Activated CD4-positive, alpha-beta T cell treated with anti-CD3 and anti-CD28 coated beads for 36 hours (primary cell): ENCODE measurements at places on chromosomes 5 and 9. TPM values are rescaled to one million over a fixed set of nuclear protein-coding genes. Genes with fewer than 3 reads are reported as not detected.
A peak's percentile ranks its signal among the peaks of the same experiment; 100 is the strongest.

Gene PCDHGA9
- 0.09 TPM for total RNA-seq

Gene FCN1
- total RNA-seq: not detected

Gene GHR
- not detected for total RNA-seq

Gene LRRC19
- total RNA-seq: not detected

Gene SLC34A1
- total RNA-seq: not detected

Gene EQTN
- total RNA-seq: not detected

Gene PCDHAC1
- total RNA-seq: not detected

Gene SCGB3A1
- not detected for total RNA-seq

Gene SRA1
- total RNA-seq: 47.3 TPM

Gene SCGB3A2
- not detected for total RNA-seq

Gene NFX1
- total RNA-seq: 33.7 TPM

Gene MAPK9
- total RNA-seq: 37.0 TPM

Gene PCDHGA8
- not detected for total RNA-seq

DNA sequence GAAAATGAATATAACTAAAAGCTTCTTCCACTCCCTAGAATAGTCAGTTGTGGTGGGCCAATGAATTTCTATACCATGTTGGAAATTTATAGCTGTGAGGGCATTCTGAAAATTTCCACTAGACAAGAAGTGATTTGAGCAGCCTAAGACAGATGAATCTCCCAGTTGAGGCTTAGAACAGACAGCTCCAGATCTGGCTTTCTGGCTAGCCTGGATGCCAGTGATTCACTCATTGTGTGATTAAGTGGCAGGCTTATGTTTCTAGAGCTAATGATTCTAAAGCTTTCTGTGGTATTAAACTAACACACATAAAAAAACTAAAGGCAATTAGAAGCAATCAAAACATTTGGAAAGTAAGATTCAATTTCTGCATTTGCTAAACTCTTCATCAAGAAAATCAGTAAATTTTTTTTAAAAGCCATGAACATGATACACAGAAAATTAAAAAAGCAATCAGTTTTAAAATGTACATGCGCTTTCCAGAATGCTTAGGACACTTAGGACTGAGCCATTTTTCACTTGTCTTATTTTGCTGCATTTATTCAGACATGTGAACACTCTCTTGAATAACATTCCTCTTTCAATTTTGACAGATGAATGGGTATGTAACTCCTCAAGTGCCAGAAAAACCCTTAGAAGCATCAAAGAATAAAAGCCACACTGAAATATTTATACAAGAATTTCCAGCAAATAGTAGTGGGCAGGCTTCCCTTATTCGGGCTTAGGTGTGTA is 100.5 kb upstream of the GNAQ start:
- peaks cover 22% of the 10 kb centered on the region for H3K4me1 ChIP-seq
- peak overlapping the region; percentile 68 for H3K27ac ChIP-seq
- H3K4me3 ChIP-seq: peak overlapping the region; percentile 36
- peaks cover 3% of the 10 kb centered on the region for H3K36me3 ChIP-seq
- DNase-seq: no peak

DNA sequence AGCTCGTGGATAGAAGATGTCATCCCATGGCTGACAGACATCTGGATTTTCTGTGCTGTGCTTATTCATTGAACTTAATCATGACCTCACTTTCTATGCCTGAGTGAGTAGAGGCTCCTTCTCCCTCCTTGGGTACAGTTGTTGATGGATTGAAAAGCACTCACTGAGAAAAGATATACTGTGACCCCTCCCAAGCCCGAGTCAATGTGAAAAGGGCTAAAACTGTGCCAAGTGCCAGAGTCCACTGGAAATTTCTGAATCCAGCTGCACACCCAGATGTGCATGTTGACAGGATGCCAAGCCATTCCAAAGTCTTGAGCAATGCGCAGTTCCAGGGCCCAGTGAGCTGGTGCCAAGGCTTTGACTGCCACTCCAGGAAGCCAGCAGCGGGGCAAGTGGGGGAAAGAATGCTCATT is 473.0 kb downstream of the NTRK2 start:
- H3K27me3 ChIP-seq: peaks cover 4% of the 10 kb centered on the region
- H3K4me1 ChIP-seq: no peaks in the 10 kb centered on the region
- no peak overlapping the region for H3K27ac ChIP-seq
- no peak overlapping the region for H3K4me3 ChIP-seq
- H3K36me3 ChIP-seq: no peaks in the 10 kb centered on the region
- no peak for DNase-seq

- peaks cover 70% of the 10 kb centered on the region for H3K36me3 ChIP-seq
- no peak for DNase-seq
- no peak overlapping the region for H3K27ac ChIP-seq
- H3K27me3 ChIP-seq: no peaks in the 10 kb centered on the region
- H3K4me3 ChIP-seq: no peak overlapping the region
Observed at GRCh38 chr5:135384898-135385297, 14.1 kb downstream of the MACROH2A1 start.

- peaks cover 8% of the 10 kb centered on the region for H3K36me3 ChIP-seq
- H3K27me3 ChIP-seq: no peaks in the 10 kb centered on the region
- no peaks in the 10 kb centered on the region for H3K4me1 ChIP-seq
- H3K27ac ChIP-seq: no peak overlapping the region
- no peak overlapping the region for H3K4me3 ChIP-seq
Observed at GRCh38 chr5:116395226-116395625, 179.4 kb downstream of the SEMA6A start.

DNA sequence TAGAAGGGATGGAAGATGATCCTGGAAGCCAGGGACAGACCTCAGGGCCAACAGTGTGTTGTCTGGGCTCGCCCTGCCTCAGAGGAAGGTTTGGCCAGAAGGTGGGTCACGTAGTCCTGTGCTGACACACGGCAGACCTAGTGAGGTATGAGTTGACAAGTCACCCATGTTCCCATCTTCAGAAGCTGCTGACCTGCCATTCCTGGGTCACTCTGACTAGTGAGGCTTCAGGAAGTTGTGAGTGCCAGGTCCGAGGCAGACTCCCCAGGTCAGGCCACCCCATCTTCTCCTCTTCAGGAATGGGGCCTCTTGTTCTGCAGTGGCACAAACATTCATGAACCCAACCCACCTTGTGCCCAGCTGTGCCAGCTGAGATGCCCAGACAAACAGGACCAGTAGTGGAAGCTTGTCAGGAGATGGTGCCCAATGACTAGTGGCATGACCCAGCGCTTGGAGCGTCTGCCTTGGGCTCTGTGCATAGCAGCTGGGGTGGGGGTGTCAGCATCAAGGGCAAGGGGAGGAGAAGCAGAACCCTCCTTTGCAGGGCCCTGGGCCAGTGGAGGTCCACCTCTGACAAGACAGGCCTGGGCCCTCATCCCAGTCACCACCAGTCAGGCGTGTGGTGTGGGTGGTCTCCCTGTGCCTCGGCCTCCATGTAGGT is 16.8 kb upstream of the ANGPTL2 start:
- no peaks in the 10 kb centered on the region for H3K4me1 ChIP-seq
- no peak overlapping the region for H3K27ac ChIP-seq
- H3K36me3 ChIP-seq: no peaks in the 10 kb centered on the region
- DNase-seq: no peak
- no peak overlapping the region for H3K4me3 ChIP-seq

DNA sequence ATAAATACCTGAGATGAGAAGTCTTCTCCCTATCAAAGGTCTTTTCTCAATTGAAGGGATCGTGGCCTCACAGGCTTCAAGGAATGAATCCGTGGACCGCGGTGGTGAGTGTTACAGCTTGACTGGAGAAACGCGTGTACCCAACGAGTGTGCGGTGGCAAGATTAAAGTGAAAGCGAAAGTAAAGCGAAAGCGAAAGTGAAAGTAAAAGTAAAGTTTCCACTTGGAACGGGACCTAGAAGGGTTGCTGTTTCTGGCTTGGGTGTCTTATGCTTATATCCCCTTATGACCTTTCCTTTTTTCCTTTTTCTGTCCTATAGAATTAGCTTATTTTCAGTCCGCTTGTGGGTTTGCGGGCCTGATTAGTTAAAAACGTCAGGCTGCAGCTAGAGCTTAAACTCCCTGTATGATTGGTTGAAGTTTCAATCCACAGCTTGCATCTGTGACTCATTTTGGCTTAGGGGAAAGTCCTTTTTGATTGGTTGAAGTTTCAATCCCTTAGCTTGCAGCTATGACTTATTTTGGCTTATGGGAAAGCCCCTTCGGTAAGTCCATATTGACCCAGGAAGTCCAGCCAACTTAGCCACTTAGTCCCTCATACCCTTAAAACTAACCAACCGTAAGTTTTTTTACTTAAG is 924.3 kb upstream of the CDH10 start:
- no peaks in the 10 kb centered on the region for H3K27me3 ChIP-seq
- H3K4me3 ChIP-seq: no peak overlapping the region
- DNase-seq: no peak
- H3K4me1 ChIP-seq: no peaks in the 10 kb centered on the region
- H3K27ac ChIP-seq: no peak overlapping the region

DNA sequence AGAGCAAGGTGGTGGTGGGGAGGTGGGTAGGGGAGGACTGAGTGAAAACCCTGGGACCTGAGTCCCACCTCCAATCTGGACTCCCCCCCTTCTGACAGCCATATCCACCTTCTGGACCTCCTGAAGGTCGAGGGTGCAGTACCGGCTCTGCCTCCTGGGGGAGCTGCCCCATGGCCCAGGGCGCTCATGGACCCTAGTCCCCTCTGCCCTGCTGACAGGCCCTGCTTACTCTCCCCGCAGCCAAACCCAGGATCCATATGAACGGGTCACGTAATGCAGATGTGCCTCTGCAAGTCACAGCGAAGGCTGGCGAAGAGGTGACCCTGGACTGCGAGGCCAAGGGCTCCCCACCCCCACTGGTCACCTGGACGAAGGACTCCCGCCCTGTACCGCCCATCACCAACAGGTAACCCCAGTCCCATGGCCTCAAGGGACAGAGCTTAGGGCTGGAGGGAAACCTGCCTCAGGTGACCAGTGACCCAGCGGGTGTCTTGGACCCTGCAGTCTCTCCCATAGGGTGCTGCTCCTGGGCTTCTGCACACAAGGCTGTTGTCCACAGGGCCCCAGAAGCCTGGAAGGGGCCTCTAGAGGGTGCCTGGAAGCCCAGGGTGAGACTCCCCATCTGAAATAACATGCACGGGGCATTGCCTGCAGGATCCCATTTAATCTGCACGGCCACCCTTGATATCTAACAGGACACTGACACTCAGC is 61.7 kb downstream of the HMCN2 start:
- no peak overlapping the region for H3K27ac ChIP-seq
- H3K4me3 ChIP-seq: no peak overlapping the region
- H3K27me3 ChIP-seq: peaks cover 40% of the 10 kb centered on the region
- no peaks in the 10 kb centered on the region for H3K4me1 ChIP-seq

DNA sequence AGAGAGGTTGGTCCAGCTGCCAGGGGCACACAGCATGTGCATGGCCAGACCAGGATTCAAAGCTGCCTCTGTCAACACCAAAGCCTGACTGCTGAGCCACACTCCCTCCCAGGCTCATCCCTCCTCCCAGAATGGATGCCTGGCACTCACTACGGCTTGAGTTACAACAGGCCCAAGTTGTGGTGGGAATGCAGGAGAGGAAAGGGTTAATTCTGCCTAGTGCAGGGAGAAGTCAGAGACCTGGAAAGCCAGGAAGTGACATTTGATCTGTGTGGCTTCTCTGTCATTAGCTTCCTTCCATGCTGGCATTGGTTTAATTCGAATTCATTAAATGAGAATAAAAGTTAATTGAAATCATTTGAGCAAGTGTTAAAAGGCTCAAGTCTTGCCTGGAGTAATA is 150.0 kb downstream of the NSG2 start:
- H3K27ac ChIP-seq: no peak overlapping the region
- H3K27me3 ChIP-seq: peaks cover 2% of the 10 kb centered on the region
- H3K36me3 ChIP-seq: no peaks in the 10 kb centered on the region
- H3K4me1 ChIP-seq: no peaks in the 10 kb centered on the region
- DNase-seq: no peak
- no peak overlapping the region for H3K4me3 ChIP-seq

GRCh38 chr5:114473541-114473940 is 111.7 kb downstream of the KCNN2 start:
- no peak for DNase-seq
- H3K27ac ChIP-seq: no peak overlapping the region
- peaks cover 4% of the 10 kb centered on the region for H3K27me3 ChIP-seq
- no peak overlapping the region for H3K4me3 ChIP-seq

DNA sequence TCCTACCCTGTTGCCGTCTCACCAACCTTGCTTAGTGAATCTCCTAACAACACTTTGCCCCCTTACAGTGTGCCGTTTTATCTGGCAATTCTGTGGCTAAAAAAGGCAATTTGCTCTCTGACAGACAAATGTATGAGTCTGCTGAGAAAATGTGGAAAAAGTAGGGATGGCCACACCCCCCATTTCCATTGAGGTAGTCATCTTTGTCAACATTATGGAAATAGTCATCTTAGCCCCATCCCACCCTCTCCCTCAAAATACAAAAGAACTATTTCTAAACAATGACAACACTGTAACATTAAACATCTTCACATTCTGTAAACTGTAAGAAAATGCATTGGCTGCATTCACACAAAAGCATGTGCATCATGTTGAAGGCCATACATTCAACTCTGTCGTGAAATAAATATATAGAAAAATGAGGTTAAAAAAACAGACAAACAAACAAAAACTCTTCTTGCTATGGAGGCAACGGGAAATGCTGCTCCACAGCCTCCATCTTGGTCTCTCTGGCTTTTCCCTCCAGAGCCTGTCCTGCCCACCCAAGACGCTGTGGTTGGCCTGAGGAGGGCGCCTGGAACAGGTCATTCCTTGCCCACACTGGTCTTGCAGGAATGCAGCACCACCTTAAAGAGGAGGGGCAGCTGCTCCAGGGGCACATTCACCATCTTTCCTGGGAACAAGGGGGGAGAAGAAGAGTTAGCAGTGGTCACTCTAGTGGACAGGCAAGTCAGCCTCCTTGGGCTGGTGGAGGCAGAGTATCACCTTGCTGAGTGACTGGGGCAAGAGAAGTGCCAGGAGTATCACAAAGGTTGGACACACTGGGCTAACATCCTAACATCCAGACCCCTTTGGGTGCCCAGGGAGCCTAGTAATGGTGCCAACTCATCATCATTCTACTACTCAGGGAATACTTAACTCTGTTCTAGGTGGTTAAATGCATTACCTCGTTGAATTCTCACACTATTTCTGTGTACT is 15.2 kb upstream of the NR5A1 start:
- no peak for DNase-seq
- H3K27ac ChIP-seq: no peak overlapping the region
- peaks cover 5% of the 10 kb centered on the region for H3K27me3 ChIP-seq
- H3K36me3 ChIP-seq: no peaks in the 10 kb centered on the region

DNA sequence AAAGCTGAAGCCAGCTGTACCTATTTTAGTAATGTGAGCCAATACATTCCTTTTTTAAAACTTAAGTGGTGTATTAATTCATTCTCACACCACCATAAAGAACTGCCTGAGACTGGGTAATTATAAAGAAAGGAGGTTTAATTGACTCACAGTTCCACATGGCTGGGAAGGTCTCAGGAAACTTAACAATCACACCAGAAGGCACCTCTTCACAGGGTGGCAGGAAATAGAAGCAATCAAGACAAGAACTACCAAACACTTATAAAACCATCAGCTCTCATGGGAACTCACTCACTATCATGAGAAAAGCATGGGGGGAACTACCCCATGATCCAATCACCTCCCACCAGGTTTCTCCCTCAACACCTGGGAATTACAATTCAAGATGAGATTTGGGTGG is 21.0 kb downstream of the ESM1 start:
- H3K27me3 ChIP-seq: no peaks in the 10 kb centered on the region
- no peak overlapping the region for H3K4me3 ChIP-seq
- no peaks in the 10 kb centered on the region for H3K4me1 ChIP-seq
- no peaks in the 10 kb centered on the region for H3K36me3 ChIP-seq
- DNase-seq: no peak
